Activated CD4-positive, alpha-beta T cell treated with anti-CD3 and anti-CD28 coated beads, Interleukin-2, amount 10 ng/mL, durations not matched to agents 7 days and 5 days (primary cell): ENCODE measurements at places on chromosomes 12 and 14. TPM values are rescaled to one million over a fixed set of nuclear protein-coding genes. Genes with fewer than 3 reads are reported as not detected.
A peak's percentile ranks its signal among the peaks of the same experiment; 100 is the strongest.

- H3K4me3 ChIP-seq, result no peak overlapping the region
- peaks cover 24% of the 10 kb centered on the region for H3K36me3 ChIP-seq
- H3K27me3 ChIP-seq, result no peaks in the 10 kb centered on the region
- peak; percentile 37 for DNase-seq
Observed at GRCh38 chr12:12837025-12837812, 24.1 kb downstream of the DDX47 start.

DNA sequence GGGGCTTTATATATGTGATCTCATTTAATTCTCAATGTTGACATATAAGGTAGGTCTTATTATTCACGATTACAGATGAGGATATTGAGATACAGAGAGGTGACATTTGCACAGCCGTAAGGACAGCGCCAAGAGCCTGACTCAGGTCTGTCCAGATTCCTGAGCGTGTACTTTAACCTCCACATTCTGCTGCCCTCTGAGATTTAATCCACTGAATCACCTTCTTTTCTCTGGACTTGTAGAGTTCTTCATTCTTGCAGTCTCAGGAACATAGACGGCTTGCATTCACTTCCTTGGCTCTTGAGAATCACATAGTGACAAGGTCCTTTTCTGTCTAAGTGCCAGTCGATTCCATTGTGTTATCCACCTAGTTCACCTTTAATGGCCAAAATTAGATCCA lies 141.0 kb upstream of the ARHGAP5 start:
- no peak overlapping the region for H3K27ac ChIP-seq
- no peak for DNase-seq
- H3K4me1 ChIP-seq, result peaks cover 15% of the 10 kb centered on the region
- H3K27me3 ChIP-seq, result no peaks in the 10 kb centered on the region
- H3K4me3 ChIP-seq, result no peak overlapping the region
- no peaks in the 10 kb centered on the region for H3K36me3 ChIP-seq

DNA sequence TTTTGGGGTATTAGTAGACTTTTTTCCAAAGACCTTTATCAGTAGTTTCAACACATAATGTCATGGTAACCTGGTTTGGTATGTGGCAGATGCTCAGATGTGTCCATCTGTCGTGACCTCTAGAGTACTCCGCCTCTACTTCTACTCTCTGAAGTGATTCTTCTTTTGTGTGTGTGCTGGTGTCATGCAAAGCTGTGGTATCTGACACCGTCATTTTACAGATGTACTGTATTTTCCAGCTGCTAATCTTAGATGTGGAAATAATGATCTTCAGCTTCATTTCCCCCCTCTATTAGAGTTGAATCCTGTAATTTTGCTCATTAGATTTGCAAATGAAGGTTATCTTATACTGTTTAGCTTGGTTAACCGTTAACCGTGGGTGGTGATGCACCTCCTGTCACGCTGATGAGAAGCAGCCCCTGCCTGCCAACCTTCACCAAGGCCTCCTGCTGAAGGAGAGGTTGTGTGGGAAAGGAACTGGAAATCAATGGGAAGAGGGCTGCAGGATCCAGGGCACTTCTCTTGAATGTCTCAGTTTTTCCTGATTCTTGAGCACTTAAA lies 222.4 kb upstream of the AMIGO2 start:
- H3K27me3 ChIP-seq, result no peaks in the 10 kb centered on the region
- peaks cover 61% of the 10 kb centered on the region for H3K4me1 ChIP-seq
- no peak overlapping the region for H3K27ac ChIP-seq
- H3K36me3 ChIP-seq, result peaks cover 34% of the 10 kb centered on the region

DNA sequence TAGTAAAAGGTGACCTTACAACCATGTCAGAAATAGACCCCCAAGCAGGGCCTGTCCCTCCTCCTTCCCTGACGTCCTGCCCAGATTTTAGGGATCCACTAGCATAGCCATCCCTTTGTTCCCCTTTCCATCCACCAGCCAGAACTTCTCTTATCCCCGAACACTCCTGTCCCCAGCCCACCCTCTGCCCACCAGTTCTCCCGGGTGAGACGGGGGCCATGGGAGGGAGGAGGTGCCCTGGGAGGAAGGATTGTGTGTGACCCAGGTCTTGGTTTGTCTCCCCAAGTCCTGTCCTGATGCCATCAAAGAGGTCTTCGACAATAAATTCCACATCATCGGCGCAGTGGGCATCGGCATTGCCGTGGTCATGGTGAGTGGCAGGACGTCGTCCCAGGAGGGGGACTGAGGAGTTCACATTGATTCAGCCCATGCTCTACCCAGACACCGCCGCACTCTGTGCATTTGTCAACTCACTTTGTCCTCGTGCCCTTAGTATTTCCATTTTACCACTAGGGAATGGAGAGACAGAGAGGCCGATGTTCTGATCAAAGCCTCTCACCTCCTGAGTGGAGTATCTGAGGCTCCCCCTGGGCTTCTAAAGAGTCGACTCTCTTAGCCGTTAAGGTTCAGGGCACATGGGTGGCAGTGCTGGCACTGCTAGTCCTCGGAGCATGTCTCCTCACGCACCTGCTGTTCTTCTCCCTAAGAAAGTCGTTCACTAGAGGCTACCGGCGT lies 35.9 kb downstream of the CD9 start:
- no peaks in the 10 kb centered on the region for H3K27me3 ChIP-seq
- H3K27ac ChIP-seq, result no peak overlapping the region
- H3K4me3 ChIP-seq, result no peak overlapping the region

Gene MANSC1
- 0.27 TPM for total RNA-seq

GRCh38 chr14:88005050-88005481 lies at the start of gene GPR65:
Gene GPR65 (plus strand): TSS chr14:88005135. CDS start chr14:88010848, 5,713 bp downstream.
- peak within 1 kb of the TSS; percentile 97 for H3K27ac ChIP-seq
- peaks cover 61% of the 10 kb centered on the region for H3K4me1 ChIP-seq
- DNase-seq, result peak; percentile 66
- peaks cover 46% of the 10 kb centered on the region for H3K36me3 ChIP-seq

- peaks cover 86% of the 10 kb centered on the region for H3K4me1 ChIP-seq
- peaks cover 52% of the 10 kb centered on the region for H3K36me3 ChIP-seq
- no peak for DNase-seq
Observed at GRCh38 chr12:104463368-104463767, 6.6 kb downstream of the CHST11 start.
